ENCODE measurements at places on chromosomes 1 and 21.

DNA sequence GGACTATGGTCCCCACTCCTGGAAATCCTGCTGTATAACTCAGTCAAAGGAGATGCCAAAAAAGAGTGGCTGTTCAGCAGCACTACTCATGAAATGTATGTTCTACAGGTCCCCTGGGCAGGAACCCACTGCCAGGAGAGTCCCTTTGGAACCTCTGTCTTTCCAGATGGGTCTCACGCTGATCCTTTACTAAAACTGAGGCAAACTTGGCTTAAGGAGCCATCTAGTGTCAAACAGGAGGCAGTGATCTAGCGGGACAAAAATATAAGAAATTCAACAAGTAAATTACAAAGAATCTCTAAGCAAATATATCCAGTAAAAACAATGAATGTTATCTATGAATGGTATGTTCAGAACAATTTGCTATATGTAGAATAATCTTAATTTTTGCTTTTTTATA lies 80.5 kb upstream of the PRMT6 start:
- no peak for DNase-seq

DNA sequence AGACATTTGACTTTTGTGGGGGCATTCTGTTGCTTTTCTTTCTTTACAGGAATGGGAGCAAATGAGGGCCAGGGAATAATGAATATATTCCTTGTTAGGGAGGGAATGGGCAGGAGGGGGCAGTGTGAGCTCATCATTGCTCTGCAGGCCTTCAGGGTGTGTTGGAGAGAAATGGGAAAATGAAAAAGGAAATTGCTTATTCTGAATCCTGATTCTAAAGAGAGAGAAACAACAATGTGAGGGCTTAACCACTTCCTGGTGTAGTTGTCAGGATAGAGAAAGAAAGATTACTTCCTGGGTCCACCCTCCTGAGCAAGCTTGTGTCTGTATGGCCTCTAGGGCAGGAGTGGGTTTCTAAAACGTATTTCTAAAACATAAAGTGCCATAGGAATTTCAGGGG lies 28.3 kb downstream of the VANGL2 start:
- DNase-seq = no peak

DNA sequence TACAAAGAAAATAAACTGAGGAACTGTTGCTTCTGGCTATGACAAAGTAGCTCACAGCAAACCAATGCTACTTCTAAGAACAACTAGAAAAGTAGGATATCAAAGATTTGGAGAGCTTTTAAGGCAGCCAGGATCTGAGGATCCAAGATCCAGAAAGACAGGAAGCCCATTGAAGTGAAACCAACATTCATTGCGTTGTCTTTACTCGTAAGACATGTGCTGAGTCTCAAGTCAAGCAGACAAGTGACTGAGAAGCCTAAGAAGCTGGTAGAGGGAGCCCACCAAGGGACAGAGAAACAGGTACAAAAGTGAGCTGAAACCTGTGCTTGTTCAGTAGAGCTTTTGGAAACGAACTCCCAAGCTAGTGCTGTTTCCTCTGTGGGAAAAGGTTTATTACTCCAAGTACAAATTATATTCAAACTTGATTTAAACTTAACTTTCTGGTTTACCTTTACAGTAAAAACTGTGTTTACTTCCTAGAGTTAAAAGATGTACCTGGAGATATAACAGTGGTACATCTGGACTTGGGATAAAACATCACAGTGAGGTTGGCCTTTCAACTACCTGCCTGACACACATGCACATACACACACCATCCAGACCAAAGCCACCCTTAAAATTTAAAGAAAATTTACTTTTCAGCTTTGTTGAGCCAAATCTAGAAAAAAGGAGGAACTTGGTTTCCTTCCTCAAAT lies 41.2 kb downstream of the NME7 start:
- no peak for DNase-seq

GRCh38 chr1:113912594-113913311 lies 7.6 kb downstream of the DCLRE1B start:
- DNase-seq = no peak

GRCh38 chr1:224051086-224051406 lies 62.9 kb upstream of the FBXO28 start:
- no peak for DNase-seq

- DNase-seq = no peak
Measured at GRCh38 chr21:30415993-30416392, 9.7 kb downstream of the KRTAP13-3 start.

DNA sequence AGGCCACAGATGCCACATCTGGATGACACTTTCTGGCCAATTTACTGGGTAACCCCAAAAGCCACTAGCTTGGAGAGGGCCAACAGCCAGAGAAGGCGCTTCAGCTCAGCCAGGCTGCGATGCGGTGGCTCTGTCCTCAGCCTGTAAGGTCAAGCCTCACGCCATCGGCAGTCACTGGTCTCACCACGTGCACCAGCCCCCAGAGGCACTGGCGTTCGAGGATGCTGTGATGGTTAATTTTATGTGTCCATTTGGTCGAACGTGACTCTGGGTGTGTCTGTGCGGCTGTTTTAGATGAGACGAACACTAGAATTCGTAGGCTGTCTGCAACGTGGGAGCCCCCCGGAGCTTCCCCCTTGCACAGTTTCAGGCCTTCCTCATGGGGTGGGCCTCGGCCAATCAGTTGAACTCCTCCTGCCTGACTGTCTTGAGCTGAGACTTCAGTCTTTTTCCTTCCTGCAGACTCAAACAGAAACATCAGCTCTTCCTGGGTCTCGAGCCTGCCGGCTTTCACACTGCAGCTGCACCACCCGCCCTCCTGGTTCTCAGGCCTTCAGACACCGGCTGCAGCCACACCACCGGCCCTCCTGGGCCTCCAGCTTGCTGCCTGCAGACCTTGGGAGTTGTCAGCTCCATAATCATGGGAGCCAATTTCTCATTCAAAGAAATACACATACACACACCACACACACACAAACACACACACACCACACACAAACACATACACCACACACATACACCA lies 41.6 kb upstream of the SLC45A1 start:
- no peak for DNase-seq

DNA sequence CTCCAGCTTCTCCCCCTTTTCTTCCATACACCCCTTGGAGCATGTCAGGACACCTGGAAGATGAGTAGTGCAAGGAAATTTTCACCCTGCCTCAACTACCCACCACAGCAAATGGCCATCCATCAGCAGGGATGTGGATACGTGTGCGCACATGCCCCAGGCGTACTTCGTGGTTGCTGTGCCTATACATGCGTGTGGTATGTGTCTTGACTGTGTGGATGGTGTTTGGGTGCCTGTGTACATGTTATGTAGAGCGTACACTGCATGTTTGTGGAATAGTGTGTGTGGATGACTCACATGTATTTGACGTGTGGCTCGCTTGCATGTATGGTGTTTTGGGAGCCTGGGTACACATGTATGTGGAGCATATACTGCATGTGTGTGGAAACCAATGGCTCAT lies 158.5 kb downstream of the RRAGC start:
- no peak for DNase-seq

GRCh38 chr1:150749720-150750311 lies 15.8 kb downstream of the CTSS start:
- no peak for DNase-seq

GRCh38 chr21:36104317-36105300 lies 30.3 kb upstream of the CBR3 start:
- DNase-seq = no peak

DNA sequence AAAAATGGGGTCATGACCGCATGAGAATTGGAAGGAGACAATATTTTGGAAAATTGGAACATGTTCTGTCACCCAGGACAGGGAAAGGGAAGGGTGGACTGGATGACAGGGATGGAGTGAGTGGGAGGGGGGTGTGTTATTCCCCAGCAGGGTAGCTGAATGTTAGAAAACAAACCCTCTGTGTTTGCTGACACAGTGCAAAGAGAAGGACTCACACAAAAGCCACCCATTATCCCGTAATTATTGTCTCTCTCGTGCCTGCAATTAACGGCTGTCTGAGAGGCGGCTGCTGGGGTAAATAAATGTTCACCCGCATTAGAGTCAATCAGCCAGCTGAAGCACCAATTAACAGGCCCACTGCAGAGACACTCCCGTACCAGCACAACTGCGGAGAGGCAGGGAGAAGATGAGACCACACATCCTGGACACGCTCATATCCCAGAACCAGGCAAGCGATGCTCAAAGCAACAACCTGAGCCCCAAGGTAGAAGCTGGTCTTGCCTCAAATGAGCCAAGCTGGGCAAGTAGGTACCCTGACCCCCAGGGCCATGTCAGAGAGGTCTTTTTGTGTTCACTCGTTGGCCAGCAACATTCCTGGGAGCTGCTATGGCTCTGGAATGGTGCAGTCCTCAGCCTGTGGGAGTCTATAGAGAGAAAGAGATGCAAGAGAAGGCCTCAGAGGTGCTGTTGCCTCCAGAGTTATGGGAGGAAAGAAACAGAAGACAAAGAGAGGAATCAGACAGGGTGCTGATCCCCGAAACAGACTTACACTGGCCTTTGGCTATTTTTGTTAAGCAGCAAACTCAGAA lies 19.4 kb downstream of the PLEKHA6 start:
- DNase-seq = no peak

- DNase-seq = no peak
Measured at GRCh38 chr21:28602546-28602945, 390.1 kb downstream of the LTN1 start.

DNA sequence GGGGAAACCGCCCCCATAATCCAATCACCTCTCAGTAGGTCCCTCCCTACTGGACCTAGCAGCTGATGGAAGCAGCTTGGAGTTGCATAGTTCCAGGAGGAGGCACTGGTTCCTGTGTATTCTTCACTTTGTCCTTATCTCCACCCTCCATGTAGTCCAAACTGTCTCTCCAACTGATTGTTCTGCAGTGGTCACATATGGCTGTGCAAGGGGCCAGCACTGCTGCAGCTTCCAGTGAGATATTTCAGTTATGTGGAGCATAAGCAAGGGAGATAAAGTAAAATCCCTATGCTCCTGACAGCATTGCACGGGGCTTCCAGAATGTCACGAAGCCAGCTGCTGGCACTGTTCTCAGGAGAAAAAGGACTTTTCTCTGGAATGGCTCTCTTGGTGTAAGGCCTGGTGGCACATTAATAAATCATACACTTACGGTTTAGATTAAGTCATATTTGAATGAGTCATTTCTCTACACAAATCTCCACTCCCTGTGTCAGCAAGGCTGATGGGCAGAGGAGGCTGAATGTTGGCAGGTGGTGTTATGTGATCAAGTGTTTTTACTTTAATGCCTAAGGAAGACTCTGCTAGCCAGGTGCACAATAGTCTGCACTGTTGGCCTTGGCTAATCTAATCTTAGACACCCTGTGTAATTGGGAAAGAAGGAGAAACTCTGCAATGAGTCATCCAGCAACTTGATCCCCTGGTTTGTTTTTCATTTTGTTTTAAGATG lies 93.4 kb downstream of the KCNK1 start:
- DNase-seq = no peak

- no peak for DNase-seq
Measured at GRCh38 chr1:16621300-16621658, 7.9 kb upstream of the NBPF1 start.

GRCh38 chr1:31348449-31348848 lies 24.4 kb downstream of the FABP3 start:
- no peak for DNase-seq

DNA sequence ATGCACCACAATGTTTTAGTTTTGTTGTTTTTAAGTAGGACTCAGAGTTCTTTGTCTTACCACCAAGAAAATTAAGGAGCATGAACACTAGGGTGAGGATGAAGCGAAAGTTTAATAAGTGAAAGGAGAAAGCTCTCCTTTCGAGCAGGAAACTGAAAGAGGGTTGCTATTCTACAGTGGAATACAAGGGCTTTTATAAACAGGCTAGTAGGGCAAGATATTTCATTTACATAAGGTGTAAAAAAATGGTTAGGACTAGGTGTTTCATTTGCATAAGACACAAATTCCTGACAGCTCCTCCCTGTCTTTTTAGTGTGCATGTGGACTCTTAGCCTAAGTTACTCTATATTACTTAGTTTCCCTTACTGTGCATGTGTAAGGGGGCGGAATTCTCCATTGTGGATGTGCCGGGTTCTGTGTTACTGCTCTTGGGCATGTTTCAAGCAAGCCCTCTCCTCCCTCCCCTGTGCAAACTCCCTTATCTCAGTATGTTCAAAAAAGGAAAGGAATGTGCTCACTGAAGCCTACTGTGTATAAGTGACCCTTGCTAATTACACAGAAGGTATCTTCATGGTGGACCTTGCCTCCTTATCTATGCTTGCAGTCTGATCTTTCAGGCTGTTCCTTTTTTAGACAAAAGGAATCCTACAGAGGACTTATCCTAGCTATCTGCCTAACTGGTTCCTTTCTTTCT lies 7.3 kb downstream of the TSHB start:
- DNase-seq = no peak

DNA sequence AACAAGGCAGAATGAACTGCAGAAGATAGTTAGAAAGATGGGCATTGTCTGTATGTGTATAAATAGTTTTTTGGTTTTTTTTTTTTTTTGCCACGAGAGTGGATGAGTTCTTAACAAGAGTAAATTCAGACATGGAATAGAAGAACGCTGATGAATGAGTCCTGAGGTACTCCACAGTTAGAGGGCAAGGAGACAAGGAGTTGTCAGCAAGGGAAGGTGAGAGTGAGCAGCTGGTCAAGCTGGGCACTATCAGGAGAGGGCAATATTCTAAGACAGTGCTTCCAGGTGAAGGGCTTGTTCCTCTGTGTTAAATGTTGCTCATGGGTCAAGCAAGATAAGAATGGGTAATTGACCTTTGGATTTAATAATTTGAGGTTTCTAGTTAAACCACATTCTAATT lies 138.6 kb upstream of the FAM78B start:
- DNase-seq = no peak

GRCh38 chr1:38026592-38027200 lies 14.2 kb downstream of the UTP11 start:
- DNase-seq = no peak

DNA sequence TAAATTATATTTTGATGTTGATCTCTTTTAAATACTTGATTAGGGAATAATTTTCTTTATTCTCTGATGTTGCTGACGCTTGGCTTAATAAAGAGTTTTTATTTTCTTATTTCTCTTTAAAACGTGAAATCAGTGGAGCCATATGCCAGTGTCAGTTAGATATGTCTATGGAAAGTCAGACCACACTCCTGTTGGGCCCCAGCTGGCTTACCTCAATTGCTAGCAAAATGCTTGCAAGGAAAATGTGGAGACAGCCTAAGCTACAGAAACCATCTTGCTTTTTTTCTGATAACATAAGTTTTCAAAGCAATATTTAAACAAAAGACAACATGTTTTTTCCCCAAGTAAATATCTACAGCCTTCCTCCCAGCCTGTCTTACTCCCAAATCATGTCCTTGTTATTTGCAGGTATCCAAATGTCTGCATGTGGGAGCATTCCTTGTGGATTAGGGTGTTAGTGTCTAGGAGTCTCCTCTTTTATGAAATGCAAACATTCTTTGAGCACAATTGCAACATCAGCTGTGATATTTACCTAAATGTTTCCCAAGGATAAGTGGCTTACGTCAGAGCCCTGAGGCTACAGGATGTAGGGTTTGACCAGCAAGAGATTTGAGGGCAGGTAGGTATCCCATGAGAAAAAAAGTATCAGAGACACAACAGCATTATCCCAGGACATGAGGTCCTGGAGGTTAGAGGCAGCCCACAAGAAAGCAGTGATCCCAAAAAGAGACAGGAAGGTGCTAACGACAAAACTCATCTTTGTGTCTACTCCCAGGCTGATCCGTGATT lies 117.2 kb upstream of the KCNJ15 start:
- no peak for DNase-seq

- no peak for DNase-seq
Measured at GRCh38 chr1:240486611-240487010, 125.3 kb downstream of the GREM2 start.

- DNase-seq = no peak
Measured at GRCh38 chr21:17257784-17258183, 255.1 kb upstream of the CXADR start.
